Cerebellar nuclear complex (tissue), 1 donor: ENCODE measurements at places on chromosomes 12 and 14.

GRCh38 chr12:49972129-49972528 is 618 bp upstream of the AQP6 start:
- no peak for DNase-seq

GRCh38 chr12:46910830-46911229 is 85.0 kb upstream of the SLC38A4 start:
- no peak for DNase-seq

DNA sequence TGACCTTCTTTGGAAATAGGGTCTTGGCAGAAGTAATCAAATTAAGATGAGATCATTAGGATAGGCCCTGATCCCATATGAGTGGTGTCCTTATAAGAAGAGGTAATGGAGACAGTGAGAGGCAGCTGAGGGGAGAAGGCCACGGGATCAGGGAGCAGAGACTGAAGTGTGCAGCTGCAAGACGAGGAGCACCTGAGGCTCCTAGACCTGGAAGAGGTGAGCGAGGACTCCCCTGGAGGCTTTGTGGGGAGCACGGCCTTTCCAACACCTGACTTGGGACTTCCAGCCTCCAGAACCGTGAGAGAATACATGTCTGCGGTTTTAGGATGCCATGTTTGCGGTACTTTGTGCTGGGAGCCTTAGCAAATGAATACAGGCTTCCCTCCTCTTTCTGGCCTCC is 37.5 kb downstream of the LRTM2 start:
- no peak for DNase-seq

- no peak for DNase-seq
Measured at GRCh38 chr12:89355243-89356068, 3.2 kb upstream of the DUSP6 start.

DNA sequence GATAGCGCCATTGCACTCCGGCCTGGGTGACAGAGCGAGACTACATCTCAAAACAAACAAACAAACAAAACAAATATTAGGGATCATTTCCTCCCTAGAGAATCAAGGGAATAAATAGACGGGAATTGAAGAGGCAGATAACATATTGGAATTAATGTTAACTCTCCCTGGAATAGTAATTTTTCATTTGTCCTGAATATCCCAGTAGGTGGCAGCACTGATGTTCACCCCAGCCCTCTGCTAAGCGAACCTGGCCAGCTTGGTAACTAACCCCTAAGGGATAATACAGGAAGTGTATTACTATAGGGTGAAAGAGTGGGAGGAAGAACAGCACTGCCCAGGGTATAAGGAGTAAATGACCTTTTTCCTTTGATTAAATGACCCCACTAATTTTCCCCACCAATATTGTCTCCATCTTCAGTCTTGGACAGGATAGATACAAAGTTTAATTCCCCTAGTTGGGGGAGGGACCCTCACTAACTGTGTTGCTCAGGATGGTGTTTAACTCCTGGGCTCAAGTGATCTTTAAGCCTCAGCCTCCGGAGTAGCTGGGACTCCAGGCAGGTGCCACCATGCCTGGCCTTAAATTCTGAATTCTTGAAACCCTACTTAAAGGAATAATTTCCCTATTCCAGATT is 40.5 kb downstream of the SLC2A14 start:
- DNase-seq = no peak
